ENCODE measurements at places on chromosomes 6 and 20.

GRCh38 chr20:51766994-51767866 is 960 bp downstream of the ATP9A start:
- DNase-seq: no peak

GRCh38 chr6:163384510-163384909 is 30.0 kb upstream of the QKI start:
- no peak for DNase-seq

GRCh38 chr20:46328200-46328882 is 20.0 kb upstream of the CDH22 start:
- DNase-seq: no peak

DNA sequence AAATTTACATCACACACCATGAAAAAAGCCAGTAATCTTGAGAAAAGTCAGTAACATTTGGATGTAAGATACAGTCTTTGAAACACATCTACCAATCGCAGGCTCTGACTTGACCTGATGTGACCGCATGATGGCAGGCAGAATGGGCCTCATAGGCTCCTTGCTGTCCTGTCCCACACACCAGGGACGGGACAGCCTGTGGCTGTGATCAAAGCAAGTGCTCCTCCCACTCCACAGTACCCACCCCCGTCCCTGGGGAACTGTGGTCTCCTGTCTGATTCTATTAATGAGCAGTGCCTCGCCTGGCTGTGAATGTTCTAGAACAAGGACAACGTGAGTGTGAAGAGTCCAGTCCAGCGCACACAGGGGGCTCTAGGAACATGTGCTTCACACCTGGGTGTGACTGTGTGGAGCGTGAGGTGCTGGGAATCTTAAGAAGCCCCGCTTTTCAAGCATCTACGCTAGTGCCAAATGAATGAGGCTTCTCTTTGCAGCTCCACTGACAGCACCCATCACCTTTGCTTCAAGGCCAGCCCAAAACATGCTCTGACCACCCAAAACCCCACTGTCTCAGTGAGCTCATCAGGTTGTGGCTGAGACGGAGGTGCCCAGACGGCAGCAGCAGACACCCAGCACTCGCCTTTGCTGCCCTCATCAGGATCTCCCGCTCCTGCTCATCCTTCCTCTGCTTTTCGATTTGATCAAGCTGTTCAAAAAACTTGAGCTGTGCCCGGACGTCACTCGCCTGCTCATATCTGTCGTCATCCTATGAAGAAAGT is 67.1 kb downstream of the TAF4 start:
- no peak for DNase-seq

GRCh38 chr20:62846166-62846890 is 15.3 kb downstream of the TCFL5 start:
- no peak for DNase-seq

DNA sequence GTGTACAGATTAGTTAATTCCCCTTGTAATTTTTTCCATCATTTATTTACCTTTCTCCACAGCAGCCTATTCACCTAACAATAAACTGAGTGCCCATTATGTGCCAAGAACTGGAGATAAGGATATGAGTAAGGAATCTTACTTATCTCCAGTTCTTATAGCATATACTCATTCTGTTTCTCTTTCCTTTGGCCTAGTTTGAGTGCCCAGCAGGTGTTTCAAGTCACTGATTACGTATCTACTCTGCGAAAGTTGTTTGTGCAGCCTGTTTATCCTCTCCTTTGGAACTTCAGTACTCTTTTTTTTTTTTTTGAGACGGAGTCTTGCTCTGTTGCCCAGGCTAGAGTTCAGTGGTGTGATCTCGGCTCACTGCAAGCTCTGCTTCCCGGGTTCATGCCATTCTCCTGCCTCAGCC is 17.3 kb upstream of the POU5F1 start:
- no peak for DNase-seq

DNA sequence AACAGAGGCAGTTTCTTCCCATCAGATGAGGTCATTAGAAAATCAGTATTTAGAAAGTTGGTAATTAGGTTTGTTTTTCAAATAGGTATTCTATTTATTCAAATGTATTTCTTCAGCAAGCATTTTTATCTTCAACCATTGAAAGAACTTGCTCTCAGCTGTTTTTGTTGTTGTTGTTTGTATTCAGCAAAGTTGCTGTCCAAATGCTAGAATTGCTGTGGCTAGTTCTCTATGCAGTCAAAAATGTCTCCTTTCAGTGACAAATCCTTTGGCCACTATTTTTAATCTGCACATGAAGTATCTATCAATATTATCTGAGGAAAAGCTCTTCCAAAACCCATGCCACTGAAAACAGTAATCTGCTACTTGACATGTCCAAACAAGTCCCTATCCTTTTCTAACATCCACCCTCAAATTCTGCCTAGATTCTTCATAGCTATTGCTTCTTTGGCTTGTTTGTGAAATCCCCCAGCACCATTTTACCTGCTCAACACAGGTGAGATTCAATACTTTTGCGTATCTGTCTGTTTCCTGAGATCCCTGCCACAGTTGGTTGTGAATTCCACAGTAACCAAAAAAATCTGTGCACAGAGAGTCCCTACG is 1005.4 kb downstream of the GRIK2 start:
- no peak for DNase-seq

DNA sequence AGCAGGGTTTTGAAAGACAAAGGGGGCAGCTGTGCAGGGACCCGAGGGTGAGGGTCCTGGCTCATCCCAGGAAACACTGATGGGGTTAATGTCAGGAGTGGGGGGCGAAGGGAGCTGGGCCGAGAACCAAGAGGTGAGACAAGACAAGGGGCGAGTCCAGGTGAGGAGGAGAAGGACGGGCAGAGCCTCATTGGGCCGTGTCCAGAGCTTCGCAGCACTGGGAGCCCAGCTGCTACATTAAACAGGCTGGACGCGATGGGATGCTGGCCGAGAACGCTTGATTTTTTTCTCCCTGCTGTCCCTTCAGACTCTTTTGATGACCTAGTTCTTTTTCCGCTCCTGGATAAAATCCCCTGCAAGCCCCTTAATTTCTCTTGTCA is 172.8 kb upstream of the SNX9 start:
- no peak for DNase-seq

- DNase-seq: no peak
Measured at GRCh38 chr6:13635948-13636658, 21.0 kb downstream of the NOL7 start.

All from T-helper 22 cell (primary cell).